Activated CD4-positive, alpha-beta T cell treated with anti-CD3 and anti-CD28 coated beads, Interleukin-2, amount 10 ng/mL, durations not matched to agents 7 days and 5 days (primary cell): ENCODE measurements at places on chromosomes 2 and 18. TPM values are rescaled to one million over a fixed set of nuclear protein-coding genes. Genes with fewer than 3 reads are reported as not detected.
A peak's percentile ranks its signal among the peaks of the same experiment; 100 is the strongest.

- no peak overlapping the region for H3K27ac ChIP-seq
- no peaks in the 10 kb centered on the region for H3K27me3 ChIP-seq
- H3K36me3 ChIP-seq, result no peaks in the 10 kb centered on the region
- H3K4me1 ChIP-seq, result peaks cover 5% of the 10 kb centered on the region
Observed at GRCh38 chr2:3603536-3604206, 8.8 kb downstream of the COLEC11 start.

DNA sequence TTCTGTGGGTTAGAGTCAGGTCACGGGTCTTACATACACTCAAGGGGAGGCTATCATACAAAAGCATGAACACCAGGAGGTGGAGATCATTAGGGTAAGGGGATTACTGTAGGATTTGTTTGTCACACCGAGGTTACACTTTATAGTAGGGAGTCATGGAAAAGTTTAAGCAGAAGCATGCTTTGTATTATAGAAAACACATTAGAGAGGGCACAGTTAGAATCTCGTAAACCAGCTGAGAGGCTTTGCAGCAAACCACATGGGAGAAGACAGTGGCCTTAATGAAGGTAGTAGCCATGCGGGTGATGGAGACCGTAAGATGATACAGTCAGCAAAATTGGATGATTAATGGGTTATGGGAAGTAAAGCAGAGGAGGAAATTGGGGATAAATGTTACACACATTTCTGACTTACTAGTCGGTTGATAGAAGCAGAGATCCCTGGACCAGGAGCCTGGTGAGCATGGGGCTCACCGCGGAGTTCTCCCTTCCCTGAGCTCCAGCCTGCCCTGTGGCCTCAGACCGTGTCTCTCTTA lies 75.6 kb downstream of the MAPRE2 start:
- peaks cover 23% of the 10 kb centered on the region for H3K36me3 ChIP-seq
- peaks cover 7% of the 10 kb centered on the region for H3K4me1 ChIP-seq
- H3K27me3 ChIP-seq, result no peaks in the 10 kb centered on the region
- DNase-seq, result no peak
- no peak overlapping the region for H3K4me3 ChIP-seq

- H3K27ac ChIP-seq, result no peak overlapping the region
- no peaks in the 10 kb centered on the region for H3K36me3 ChIP-seq
Observed at GRCh38 chr18:54035927-54036326, 188.5 kb downstream of the MBD2 start.

- H3K27ac ChIP-seq, result peak overlapping the region; percentile 96
- peaks cover 57% of the 10 kb centered on the region for H3K36me3 ChIP-seq
Observed at GRCh38 chr2:27218614-27219013, 1.4 kb downstream of the CAD start.

GRCh38 chr2:11348209-11348749 lies 3.8 kb upstream of the ROCK2 start:
- no peak overlapping the region for H3K4me3 ChIP-seq
- DNase-seq, result no peak
- peaks cover 2% of the 10 kb centered on the region for H3K36me3 ChIP-seq
- peaks cover 4% of the 10 kb centered on the region for H3K4me1 ChIP-seq
- H3K27me3 ChIP-seq, result peaks cover 27% of the 10 kb centered on the region
- H3K27ac ChIP-seq, result no peak overlapping the region

DNA sequence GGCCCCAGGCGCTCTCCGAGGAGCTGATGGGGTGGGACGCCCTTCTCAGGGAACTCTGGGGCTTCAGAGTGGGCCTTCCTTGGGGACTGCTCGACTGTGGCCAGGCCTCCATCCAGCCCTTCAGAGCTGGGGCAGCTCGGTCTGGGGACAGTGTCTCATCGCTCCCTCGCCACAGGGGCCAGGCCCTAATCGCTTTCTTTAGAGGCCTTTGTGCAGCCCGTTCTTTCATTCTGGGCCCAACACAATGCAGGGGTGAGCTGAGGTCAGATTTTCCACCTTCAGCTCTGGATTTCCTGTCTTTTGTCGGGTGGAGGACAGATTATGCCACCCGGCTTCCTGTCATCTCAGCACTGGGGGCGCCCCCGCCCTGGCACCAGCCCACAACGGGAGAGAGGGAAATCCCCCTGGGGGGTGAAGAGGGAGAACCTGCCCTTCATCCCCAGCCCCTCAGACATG lies 25.2 kb downstream of the MYCN start:
- H3K4me3 ChIP-seq, result no peak overlapping the region
- H3K4me1 ChIP-seq, result peaks cover 34% of the 10 kb centered on the region
- H3K36me3 ChIP-seq, result no peaks in the 10 kb centered on the region
- DNase-seq, result peak; percentile 45
- no peaks in the 10 kb centered on the region for H3K27me3 ChIP-seq

- no peaks in the 10 kb centered on the region for H3K27me3 ChIP-seq
- no peak for DNase-seq
- no peak overlapping the region for H3K27ac ChIP-seq
- H3K36me3 ChIP-seq, result peaks cover 82% of the 10 kb centered on the region
- H3K4me3 ChIP-seq, result no peak overlapping the region
Observed at GRCh38 chr2:12734914-12735654, 18.3 kb downstream of the TRIB2 start.

DNA sequence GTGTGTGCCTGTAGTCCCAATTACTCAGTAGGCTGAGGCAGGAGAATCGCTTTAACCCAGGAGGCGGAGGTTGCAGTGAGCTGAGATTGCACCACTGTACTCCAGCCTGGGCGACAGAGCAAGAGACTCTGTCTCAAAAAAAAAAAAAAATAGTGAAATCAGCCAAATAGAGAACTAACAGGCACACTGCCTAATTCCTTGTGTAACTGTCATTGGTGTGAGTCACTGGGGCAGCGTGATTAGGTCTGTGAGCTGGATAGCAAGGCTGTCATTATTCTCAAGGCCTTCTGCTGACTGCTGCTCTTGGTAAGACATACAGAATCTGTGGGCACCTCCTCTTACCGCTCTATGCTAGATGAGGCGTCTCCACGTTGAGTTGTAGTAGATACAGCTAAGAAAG lies 270.3 kb downstream of the NEDD4L start:
- H3K4me3 ChIP-seq, result no peak overlapping the region
- DNase-seq, result no peak
- H3K4me1 ChIP-seq, result peaks cover 52% of the 10 kb centered on the region

DNA sequence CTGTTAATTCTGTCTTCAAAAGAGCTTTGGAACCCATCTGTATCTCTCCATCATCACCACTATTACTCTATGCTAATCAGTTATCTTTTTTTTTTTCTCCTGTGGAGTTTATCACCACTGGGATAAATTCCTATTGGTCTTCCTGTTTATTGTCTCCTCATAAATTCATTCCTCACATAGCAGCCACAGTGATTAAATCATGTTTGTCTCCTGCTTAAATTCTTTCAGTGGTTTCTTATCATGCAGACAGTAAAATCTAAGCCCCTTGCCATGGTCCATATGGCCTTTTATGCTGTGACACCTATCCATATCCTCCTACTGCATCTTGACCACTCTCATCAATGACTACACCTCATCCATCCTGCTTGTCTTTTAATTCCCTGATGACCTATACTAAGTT lies 239.8 kb upstream of the ZEB2 start:
- H3K36me3 ChIP-seq, result no peaks in the 10 kb centered on the region
- H3K27me3 ChIP-seq, result peaks cover 3% of the 10 kb centered on the region
- H3K4me3 ChIP-seq, result no peak overlapping the region

DNA sequence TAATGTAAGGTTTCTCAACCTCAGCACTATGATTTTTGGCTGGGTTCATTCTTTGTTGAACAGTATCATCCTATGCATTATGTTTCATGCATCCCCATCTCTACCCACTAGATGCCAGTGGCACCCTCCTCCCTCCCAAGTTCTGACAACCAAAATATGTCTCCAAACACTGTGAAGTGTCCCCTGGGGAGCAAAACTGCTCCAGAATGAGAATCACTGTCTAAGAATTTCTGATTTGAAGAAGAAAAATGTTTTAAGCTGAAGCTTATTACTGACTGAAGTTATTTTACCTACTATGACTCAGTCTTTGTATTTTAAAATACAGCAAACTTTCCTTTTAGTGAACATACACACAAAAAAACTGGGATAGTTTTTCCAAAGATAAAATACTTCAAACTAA lies 3.4 kb downstream of the THADA start:
- no peak overlapping the region for H3K4me3 ChIP-seq
- H3K4me1 ChIP-seq, result peaks cover 31% of the 10 kb centered on the region
- no peaks in the 10 kb centered on the region for H3K27me3 ChIP-seq
- no peak for DNase-seq
- peaks cover 23% of the 10 kb centered on the region for H3K36me3 ChIP-seq

DNA sequence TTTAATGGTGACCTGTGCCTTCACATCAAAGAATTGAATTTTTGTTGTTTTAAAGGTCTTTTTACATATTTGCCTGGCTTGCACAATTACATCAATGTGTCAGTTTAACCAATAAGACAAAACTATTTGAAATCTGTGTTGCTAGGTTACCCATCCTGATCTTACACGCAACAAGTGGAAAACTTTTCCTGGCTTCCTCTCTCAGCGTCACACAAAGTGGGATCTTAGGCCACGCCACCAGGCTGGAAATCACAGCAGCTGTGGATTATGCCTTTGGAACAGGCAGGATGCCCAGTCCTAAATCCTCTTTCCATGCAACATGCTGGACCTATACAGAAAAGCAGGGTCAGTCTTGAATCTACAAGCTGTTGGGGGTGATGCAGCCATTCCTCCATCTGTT lies 298.2 kb upstream of the HNRNPA3 start:
- H3K4me1 ChIP-seq, result no peaks in the 10 kb centered on the region
- DNase-seq, result no peak
- peaks cover 1% of the 10 kb centered on the region for H3K27me3 ChIP-seq

- H3K27me3 ChIP-seq, result peaks cover 15% of the 10 kb centered on the region
- no peak overlapping the region for H3K4me3 ChIP-seq
- H3K4me1 ChIP-seq, result peaks cover 3% of the 10 kb centered on the region
Observed at GRCh38 chr2:236715491-236715961, 145.9 kb downstream of the ACKR3 start.

- DNase-seq, result no peak
- H3K27ac ChIP-seq, result no peak overlapping the region
- H3K4me3 ChIP-seq, result no peak overlapping the region
- H3K36me3 ChIP-seq, result no peaks in the 10 kb centered on the region
Observed at GRCh38 chr2:133606616-133607015, 38.4 kb upstream of the NCKAP5 start.

DNA sequence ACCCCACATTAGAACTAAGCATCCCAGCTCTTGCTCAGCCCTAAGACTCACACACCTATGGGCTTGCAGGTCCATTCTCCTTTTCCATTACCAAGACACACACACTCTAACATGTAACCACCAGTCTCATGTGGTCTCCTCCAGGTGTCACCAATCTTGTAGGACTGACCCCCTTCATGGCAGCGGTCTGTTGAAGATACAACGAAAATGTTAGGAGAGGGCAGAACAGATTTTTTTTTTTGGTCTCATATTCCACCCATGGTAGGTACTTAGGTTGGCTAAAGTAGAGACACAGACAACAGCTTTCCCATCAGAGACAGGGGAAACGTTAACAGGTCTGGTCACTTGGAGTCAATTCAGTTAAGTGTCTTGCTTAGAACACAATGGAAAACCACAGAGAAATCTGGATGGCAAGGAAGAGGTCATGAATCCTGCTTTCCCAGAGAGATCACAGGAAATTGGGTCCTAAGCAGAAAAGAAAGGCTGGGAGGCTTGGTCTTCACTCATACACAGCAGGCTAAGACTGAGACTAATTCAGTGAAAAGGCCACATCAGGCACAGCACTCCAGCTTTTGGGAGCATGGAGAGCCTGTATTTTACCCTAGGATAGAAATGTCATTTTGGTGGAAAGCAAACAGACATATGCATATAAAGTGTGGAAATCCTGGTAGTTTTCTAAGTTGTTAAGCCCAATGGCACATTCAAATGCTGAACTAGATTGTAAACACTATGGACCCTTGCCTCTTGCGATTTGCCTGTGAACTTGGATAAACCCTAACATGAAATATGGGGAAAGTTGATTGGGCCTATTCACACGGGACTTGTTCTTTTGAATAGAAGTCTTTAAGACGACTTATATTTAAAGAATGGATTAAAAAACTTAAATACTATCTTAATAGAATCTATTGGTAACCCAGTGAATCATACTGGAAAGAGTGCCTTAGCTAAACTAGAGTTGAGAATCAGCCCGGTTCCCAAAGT lies 3.8 kb downstream of the FN1 start:
- H3K4me3 ChIP-seq, result no peak overlapping the region
- H3K27ac ChIP-seq, result no peak overlapping the region
- peaks cover 20% of the 10 kb centered on the region for H3K4me1 ChIP-seq

GRCh38 chr18:79598633-79599175 lies 80.9 kb upstream of the CTDP1 start:
- H3K4me3 ChIP-seq, result no peak overlapping the region
- H3K4me1 ChIP-seq, result no peaks in the 10 kb centered on the region
- no peak overlapping the region for H3K27ac ChIP-seq
- no peak for DNase-seq

GRCh38 chr2:48315896-48316194 lies 214.1 kb upstream of the STON1 start:
- H3K4me1 ChIP-seq, result peaks cover 45% of the 10 kb centered on the region
- peak overlapping the region; percentile 91 for H3K4me3 ChIP-seq
- no peaks in the 10 kb centered on the region for H3K27me3 ChIP-seq
- H3K27ac ChIP-seq, result peak overlapping the region; percentile 97
- H3K36me3 ChIP-seq, result peaks cover 30% of the 10 kb centered on the region

DNA sequence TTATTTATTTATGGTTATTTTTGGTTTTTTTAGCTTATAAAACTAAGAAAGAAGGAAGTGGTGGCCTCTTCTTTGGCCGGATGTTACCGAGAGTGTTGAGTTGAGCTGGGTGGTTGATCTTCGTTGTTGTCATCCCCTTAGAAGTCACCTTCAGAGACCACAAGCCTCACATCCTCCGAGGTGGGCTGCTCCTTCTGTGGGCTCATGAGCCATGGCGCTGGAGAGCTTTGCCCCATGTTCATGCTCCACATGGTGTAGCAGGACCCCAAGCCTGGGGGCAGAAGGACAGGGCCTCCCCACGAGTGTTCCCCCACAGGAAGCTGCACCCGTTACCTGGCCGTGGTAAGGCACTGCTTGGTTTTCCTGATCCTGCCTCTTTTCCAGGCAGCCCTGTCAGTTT lies 23.4 kb downstream of the SNTG2 start:
- H3K27me3 ChIP-seq, result peaks cover 15% of the 10 kb centered on the region
- H3K4me3 ChIP-seq, result peak overlapping the region; percentile 19
- H3K27ac ChIP-seq, result peak overlapping the region; percentile 84
- peak; percentile 49 for DNase-seq

GRCh38 chr2:221203125-221203524 lies 369.0 kb downstream of the EPHA4 start:
- H3K27me3 ChIP-seq, result no peaks in the 10 kb centered on the region
- H3K4me1 ChIP-seq, result no peaks in the 10 kb centered on the region
- no peak overlapping the region for H3K27ac ChIP-seq

GRCh38 chr2:160251569-160251968 lies 51.5 kb upstream of the ITGB6 start:
- H3K36me3 ChIP-seq, result no peaks in the 10 kb centered on the region
- H3K27me3 ChIP-seq, result peaks cover 2% of the 10 kb centered on the region
- no peak for DNase-seq
- no peaks in the 10 kb centered on the region for H3K4me1 ChIP-seq
- H3K27ac ChIP-seq, result no peak overlapping the region

C2orf78 gene
- not detected for total RNA-seq

NT5DC4 gene
- total RNA-seq, result not detected

LRATD1 gene
- total RNA-seq, result not detected

GREB1 gene
- total RNA-seq, result 0.29 TPM

POTEI gene
- total RNA-seq, result not detected

FIGN gene
- total RNA-seq, result not detected

MYCN gene
- not detected for total RNA-seq

GKN1 gene
- total RNA-seq, result not detected

BCL2 gene
- total RNA-seq, result 119 TPM

MYO5B gene
- 0.12 TPM for total RNA-seq

FAP gene
- total RNA-seq, result not detected

APLF gene
- 3.7 TPM for total RNA-seq
